ENCODE measurements at places on chromosomes 2 and 18. TPM values are rescaled to one million over a fixed set of nuclear protein-coding genes. Genes with fewer than 3 reads are reported as not detected.
A peak's percentile ranks its signal among the peaks of the same experiment; 100 is the strongest.

DNA sequence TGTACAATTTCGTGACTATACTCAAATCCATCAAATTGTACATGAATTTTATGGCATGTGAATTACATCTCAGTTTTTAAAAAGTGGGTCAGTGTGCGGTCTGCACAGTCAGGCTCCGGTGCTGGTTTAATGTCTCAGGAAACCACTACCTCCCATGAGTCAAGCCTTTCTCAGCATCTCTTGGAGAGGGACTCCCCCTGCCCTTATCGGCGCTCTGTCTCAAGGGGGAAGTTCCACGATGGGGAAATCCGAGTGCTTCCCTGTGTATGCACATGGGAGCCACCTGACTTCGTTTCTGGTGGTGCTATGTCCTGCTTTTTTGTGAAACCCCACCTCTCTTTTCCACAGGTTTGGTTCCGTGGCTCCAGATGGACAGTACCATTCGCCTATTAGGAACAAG lies 72.5 kb downstream of the ACOXL start:
- no peak for DNase-seq

- no peak for DNase-seq
Observed at GRCh38 chr2:25109822-25110221, 58.6 kb downstream of the POMC start.

DNA sequence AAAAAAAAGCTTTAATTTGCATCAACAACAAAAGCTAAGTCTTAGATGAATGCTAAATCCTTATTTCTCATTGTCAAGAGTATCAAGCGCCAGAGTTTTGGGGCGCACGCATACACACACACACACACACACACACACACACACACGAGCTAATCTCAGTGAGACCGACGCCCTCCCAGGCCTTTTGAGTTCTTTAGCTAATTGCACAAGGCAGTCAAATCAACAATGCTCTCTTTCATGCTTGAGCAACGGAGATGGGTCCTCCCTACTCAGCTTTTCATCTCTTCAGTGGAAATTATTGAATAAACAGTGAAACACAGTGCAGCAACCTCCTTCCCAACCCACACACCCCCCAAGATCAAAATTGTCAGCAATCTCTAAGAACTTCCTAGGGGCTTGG lies 19.2 kb downstream of the GKN1 start:
- no peak for DNase-seq

The C2orf78 gene
- 1.7 TPM for total RNA-seq

- no peak for DNase-seq
Observed at GRCh38 chr2:225013425-225014365, 28.6 kb downstream of the DOCK10 start.

DNA sequence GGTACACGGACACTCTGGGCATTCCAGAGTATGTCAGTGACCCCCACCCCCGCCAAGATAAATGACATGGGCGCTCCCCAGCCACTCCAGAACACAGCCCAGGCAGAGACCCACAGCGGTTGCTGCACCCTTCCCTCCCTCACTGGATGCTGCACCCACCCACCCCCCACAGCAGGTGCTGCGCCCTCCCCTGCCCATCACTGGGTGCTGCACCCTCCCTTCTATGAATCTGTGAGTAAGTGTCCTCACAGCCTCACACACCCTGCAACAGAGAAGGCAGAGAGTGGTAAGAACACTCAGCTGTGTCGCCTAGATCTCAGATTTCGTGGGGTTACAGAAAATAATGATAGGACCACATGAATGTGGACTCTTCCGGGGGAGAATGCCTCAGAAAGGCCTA lies 23.5 kb downstream of the CHMP1B start:
- DNase-seq: no peak

DNA sequence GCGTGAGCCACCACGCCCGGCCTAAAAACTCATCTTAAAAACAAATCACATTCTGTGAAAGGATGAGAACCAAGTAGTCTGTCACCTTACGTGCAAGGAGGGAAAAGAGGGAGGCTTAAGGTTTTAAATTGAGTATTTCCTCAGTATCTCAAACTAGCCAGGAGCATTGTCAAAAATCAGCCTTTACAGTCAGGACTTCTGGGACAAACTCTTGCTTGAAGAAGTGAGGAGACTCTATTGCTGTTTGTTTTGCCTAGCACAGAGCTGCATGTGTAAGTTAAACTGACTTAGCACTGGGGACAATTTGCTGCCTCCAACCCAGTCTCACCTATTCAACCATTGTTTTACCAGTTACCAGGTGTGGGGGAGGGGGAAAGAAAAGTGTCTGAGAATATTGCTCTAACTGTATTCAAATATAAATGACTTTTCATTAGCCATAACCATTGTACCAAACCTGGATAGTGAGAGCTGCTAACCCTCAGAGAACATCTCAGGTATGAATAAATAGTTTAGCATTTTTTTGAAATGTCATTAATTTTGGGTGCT lies 3.6 kb downstream of the INO80D start:
- no peak for DNase-seq

DNA sequence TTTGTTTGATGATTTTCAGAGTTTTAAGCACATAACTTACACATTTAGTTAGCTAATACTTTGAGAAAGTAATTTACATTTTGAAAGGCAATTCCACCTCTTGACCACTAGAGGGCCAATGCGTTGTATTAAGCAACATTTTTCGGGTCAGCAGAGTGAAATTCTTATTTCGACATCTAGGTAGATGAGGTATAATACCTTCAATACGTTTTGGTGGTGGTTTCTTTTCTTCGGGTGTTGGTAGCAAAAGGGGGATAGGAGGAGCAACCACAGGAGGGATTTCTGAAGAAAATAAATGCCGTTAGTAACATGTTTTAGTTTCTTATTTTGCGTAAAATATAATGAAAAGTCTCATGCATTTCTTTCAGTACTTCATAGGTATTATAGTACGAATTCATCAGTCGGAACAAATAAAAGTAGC lies 106.3 kb downstream of the TTN start:
- no peak for DNase-seq

- DNase-seq: no peak
Observed at GRCh38 chr18:56900195-56901094, 246.4 kb upstream of the BOD1L2 start.

GRCh38 chr18:6624661-6625311 lies 104.7 kb upstream of the ARHGAP28 start:
- peak; percentile 97 for DNase-seq

The PHOSPHO2 gene
- 5.8 TPM for total RNA-seq

DNA sequence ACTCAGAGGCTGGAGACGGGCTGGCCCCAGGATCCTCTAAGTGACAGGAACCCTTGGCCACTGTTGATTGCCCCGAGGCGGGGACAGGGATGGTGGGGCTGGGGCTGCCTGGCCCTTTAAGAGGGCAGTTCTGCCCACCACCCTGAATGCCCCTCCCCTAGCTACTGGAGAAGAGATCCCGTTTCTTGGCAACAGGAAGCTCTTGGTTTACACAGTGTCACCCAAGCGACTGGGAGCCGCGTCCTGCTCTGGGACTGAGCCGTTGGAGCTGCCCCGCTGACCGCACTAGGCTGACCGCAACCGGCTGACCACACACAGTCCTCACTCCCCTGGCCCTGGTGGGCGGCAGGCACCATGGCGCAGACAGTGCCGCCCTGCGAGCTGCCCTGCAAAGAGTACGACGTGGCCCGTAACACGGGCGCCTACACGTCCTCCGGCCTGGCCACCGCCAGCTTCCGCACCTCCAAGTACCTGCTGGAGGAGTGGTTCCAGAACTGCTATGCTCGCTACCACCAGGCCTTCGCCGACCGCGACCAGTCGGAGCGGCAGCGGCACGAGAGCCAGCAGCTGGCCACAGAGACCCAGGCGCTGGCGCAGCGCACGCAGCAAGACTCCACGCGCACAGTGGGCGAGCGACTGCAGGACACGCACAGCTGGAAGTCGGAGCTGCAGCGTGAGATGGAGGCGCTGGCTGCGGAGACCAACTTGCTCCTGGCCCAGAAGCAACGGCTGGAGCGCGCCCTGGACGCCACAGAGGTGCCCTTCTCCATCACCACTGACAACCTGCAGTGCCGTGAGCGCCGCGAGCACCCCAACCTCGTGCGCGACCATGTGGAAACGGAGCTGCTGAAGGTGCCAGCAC lies at the start of gene TEKT4:
TEKT4 (plus strand) TSS at position 205 of the 862 bp plus-strand sequence; CDS start at position 355, 150 bp downstream.
- no peak for DNase-seq

The CEP192 gene
- 43.6 TPM for total RNA-seq

DNA sequence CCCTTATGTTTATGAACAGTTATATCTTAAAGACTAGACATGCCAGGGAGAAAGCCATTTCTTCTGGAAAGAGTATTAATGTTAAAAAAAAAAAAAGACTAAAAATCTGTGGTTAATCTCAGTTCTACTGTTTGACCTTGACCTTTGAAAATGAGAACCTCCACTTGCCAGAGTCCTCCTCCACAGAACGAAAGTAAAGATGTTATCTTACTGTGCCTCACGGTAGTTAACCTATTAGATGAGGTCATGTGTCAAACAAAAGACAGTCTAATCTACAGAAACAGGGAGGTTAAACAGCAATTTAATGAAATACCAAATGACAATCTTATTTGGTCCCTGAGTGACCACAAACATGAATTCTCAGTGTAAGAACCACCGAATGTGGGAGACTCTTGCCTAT lies 51.2 kb downstream of the SLC14A2 start:
- DNase-seq: no peak

- DNase-seq: no peak
Observed at GRCh38 chr2:161096336-161096735, 63.9 kb upstream of the TANK start.

GRCh38 chr2:205892251-205892655 lies 193.7 kb downstream of the INO80D start:
- no peak for DNase-seq

- DNase-seq: no peak
Observed at GRCh38 chr18:73987247-73987980, 160.2 kb downstream of the FBXO15 start.

The CNGA3 gene
- total RNA-seq: 1.2 TPM

The TMEM247 gene
- total RNA-seq: not detected

The PGAP1 gene
- total RNA-seq: 18.8 TPM

DNA sequence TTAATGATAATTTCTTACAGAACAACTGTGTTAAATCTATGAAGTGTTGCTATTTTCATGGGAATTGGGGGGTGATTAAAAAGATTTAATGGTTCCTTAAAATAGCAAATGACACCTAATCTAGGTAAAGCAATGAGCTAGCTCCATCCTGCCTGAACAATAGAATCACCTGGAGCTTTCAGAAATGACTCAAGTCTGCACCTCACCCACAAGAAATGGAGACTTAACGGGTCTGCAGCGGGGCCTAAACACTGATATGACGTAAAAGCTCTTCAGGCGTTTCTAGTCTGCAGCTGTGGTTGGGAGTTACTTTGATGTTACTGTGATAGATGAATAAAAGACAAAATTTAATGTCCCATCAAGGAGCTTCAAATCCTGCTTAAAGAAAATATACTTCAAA lies 328.2 kb downstream of the RND3 start:
- no peak for DNase-seq

The MEP1B gene
- 2.6 TPM for total RNA-seq

GRCh38 chr2:55138882-55139229 lies 88.6 kb upstream of the RTN4 start:
- DNase-seq: no peak

The SLC5A7 gene
- 5.3 TPM for total RNA-seq

DNA sequence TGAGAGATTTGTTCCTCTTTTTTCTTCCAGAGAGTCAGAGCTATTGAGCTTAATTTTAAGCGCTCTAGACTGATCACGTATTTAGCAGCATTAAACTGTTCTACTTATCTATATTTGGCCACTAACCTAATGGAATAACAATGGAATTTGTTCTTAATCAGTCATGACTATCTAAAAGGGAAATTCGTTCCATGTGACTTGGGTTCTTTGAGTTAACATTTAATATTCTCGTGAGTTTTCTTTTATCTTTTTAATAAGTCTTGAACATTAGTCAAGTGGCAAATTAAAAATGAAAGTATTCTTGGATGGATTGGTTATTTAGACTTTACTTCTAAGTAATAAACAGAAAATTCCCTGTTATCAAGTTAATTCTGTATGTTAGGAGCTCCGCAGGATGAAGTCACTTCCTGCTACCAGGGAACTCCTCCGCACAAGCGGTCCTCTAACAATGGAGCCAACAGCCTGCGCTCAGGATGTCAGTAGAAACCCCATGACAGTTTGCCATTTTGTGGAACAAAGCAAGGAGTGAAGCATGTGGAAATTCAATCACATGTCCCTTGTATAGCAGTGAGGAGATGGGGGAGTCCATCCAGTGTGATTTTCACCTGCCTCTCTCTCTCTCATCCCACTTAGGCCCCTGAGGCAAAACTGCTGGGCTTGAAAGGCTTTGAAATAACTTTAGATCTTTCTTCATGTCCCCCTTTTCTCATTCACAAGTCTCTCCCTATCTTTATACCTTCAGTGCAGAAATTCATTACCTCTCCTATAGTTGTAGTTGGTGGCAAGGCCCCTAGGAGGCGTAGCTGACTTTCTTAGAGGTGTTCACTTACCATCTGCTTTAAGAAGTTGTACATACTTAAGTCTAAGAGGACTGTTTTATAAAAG lies 138.1 kb downstream of the WDR7 start:
- peak; percentile 9 for DNase-seq

The PARD6G gene
- 12.8 TPM for total RNA-seq

GRCh38 chr2:174945601-174946260 lies 59.5 kb downstream of the CHN1 start:
- peak; percentile 13 for DNase-seq

DNA sequence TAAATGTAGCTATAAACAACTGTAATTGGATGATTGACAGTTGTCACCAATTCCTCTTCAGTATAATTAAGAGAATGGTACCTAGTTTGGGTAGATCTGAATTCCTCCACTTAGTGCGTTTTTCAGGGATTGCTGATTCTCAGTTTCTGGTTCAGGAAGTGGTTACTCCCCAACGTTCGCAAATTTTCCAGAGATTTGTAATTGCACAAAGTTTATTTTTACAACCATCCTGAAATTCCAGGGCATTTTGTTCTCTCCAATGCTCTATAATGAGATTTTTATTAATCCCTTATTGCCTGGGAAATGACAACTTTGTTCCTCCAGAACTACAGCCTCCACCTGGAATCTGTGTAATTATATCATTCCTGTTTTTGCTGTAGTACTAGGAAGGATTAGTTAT lies 710.6 kb upstream of the ZEB2 start:
- no peak for DNase-seq

GRCh38 chr18:50720325-50720674 lies 99.5 kb downstream of the MRO start:
- no peak for DNase-seq

GRCh38 chr2:224142397-224143312 lies 103.6 kb upstream of the SERPINE2 start:
- no peak for DNase-seq

The CFC1 gene
- total RNA-seq: not detected

DNA sequence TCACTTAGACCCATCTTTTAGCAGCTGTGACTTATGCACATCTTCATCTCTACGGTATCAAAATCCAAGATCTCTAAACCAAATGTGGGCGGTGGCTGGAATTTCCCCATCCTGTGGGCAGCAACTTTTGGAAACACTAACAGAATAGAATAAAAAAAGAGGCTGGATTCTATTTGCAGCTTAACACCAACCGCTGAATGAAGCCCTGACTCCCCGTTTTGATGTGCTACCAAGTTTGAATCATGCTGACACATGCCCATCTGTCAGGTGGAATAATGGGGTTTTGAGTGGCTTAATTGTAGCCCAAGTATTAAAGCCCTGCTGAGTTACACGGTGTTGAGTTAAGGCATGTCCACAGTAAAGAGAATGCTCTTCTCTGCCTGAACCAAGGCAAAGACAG lies 165.2 kb downstream of the MTCL1 start:
- no peak for DNase-seq

All from umbilical cord (tissue), 2 donors.